ENCODE measurements at places on chromosomes 13 and 19.

- DNase-seq = peak; percentile 64
Measured at GRCh38 chr19:18742838-18743783, 48.0 kb downstream of the COMP start.

GRCh38 chr13:27978301-27978968, 9.3 kb upstream of the CDX2 start:
- no peak for DNase-seq

- no peak for DNase-seq
Measured at GRCh38 chr13:75492389-75492788, 10.4 kb upstream of the TBC1D4 start.

DNA sequence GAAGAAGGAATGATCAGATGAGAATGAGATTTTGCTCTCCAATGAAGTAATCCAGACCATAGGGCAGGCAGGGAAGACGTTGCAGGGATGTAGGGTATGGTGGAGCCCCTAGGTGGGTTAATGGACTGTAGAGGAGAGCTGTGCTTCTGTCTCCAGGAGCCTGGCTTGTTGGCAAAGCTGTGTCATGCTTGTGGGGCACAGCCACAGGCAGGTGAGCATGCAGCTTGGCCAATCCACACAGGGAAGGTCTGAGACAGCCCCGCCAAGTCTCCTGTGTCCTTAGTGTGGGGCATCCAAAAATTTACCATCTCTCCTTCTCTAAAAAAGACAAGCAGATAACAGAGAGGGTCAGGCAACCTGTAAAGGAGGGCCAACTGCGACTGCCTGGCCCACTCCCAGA, 71.4 kb upstream of the FLT1 start:
- DNase-seq = no peak

GRCh38 chr13:45055198-45055901, 65.0 kb upstream of the GTF2F2 start:
- DNase-seq = peak; percentile 88

DNA sequence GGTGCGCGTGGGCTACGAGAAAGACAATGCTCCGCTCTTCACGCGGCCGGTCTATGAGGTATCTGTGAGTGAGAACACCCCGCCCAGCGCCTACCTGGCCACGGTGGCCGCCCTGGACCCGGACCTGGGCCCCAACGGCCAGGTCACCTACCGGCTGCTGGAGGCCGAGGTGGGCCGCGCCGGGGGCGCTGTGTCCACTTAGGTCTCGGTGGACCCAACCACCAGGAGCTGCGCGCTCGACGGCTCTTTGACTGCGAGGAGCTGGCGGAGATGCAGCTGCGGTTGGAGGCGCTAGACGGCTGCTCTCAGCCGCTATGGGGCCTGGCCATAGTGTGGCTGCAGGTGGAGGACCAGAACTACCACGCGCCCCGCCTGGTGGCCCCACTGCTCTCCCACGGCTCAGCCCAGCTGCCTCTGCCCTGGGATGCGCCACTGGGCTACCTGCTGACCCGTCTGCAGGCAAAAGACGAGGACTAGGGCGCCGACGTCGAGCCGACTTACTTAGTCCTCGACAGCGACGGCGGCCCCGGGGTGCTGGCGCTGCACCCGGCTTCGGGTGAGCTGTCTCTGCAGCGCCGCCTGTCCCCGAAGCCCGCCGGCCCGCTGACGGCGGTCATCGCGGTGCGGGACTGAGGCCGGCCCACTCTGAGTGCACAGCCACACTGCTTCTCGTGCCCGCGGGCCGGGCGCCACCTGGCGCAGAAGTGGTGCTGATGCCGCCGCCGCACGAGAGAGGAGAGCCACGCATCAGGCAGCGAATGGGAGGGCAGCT, 173.0 kb downstream of the OLFM4 start:
- no peak for DNase-seq

DNA sequence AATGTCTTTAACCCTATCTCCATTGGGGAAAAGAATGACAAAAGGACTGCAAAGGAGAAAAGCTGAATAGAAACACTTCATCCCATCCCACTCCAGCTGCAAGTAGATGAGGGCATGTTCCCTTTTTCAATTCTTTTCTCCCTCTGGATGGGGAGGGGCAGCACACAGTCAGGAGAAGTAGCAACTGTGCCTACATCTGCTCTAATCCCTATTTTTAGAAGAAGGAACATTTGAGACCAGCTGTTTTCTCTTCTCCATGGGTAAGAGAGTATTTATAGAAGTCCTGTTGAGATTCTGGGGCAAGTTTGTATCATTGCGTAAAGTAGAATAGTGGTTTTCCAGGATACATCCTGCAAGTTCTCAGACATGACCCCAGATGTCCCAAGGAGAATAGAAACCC, 9.3 kb upstream of the GTF3A start:
- no peak for DNase-seq

- no peak for DNase-seq
Measured at GRCh38 chr13:105764486-105764885, 771.0 kb downstream of the EFNB2 start.

DNA sequence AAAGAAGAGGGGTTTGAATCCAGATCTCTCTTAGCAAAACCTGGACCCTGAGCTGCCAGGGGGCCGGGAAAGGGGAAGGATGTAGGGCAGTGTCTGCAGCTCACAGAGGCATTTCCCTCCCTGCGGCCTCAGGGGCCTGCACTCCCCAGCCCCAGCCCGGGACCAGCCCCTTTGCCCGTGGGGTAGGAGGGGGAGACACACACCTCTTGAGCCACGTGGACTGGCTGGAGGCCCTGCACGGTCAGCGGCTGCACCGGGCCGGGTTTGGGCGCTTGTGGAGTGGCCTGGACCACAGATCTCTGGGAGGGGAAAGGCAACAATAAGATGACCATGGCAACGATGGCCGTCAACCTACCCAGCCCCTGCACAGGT, 26.9 kb downstream of the RFX1 start:
- no peak for DNase-seq

DNA sequence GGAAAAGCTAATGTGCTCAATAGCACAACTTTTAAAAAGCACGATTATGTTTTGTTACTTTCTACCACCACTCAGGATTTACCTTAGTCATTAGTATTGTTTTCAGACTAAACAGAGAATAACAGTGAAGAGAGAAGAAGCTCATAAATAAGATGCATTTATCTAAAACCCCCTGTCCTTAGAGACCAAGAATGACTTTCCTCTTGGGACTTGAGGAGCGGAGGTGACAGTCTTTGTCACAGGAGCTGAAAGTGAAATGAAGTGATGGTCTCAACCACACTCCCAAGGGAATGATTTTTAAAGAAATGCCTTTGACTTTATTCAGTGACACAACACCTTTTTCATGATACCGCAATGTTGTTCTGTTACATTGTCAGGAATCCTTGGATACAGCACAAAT, 190.6 kb upstream of the NBEA start:
- DNase-seq = no peak

DNA sequence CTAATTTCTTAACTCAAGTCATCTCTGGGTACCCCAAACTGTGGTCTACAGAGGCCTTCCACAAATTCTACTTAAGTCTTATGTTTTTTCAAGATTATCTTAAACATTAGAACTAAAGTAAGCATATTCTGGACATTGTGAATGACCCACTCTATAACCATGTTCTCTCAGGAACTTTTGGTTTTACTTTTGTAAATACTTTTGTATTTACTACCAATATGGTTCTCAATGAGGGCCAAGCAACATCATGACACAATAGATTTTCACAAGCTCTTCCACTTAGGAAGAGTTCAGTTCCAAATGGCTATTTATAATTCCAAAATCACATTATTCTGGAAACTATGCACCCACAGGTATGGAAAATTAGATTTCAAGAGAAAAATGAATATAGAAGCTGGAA, 10.8 kb downstream of the DIAPH3 start:
- peak; percentile 28 for DNase-seq

- no peak for DNase-seq
Measured at GRCh38 chr19:2546128-2547032, 70.5 kb downstream of the GADD45B start.

DNA sequence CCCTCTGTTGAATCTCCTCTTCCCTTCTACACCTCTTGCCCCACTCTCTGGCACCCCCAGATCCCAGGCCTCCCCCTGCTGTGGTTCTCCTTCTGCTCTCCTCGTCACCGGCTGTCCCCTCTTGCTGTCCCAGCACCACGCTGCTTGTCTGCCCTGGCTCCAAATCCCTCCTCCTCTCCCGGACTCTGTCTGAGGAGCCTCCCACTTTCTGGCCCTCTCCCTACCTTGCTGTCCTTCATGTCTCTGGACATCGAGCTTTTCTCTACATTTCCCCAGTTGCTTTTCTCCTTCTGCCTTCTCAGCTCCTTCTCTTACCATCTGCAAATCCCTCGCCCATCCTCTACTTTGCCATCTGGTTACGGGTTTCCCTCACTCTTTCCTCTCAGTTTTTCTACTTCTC, 1.2 kb downstream of the ZNF347 start:
- DNase-seq = peak; percentile 12

DNA sequence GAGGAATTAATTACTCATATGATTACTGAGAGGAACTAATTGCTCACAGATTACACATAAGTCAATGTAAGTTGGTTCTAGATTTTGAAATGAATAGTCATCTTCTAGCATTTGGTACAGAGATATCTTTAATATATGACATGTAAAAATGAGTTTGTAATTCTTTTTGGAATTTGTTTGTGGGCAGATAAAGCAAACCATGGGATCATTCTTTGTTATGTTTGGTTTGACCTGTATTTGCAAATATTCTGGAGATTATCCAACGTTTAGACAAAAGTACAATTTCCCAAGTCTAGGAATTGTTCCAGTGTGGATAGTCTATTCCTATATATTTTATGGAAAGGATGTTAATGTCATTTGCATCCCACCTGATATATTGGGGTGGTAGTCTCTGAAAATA, 309.6 kb upstream of the EDNRB start:
- DNase-seq = peak; percentile 42

GRCh38 chr19:53374743-53375142, 9.2 kb downstream of the ZNF525 start:
- no peak for DNase-seq

DNA sequence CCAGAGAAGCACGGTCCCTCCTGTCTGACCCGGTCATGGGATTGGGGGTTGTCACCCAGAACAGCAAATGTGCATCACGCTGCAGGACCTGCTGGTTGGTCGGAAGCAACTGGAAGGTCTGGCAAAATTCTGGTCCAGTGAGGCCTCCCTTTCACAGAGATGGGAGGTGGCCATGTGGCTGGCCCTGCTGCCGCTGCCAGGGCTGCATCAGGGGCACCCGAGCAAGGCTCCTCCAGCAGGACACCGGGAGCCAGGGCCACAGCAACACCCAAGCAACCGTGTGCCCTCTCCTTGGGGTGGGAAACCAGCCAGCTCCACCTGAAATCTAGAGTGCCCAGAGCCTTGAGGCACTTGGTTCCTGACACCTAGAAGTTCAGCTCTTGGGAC, 11.5 kb upstream of the GAS6 start:
- DNase-seq = no peak

- DNase-seq = no peak
Measured at GRCh38 chr19:32543115-32543900, 37.7 kb upstream of the PDCD5 start.

GRCh38 chr13:105342281-105342820, 1193.1 kb downstream of the EFNB2 start:
- DNase-seq = no peak

- no peak for DNase-seq
Measured at GRCh38 chr13:81773263-81773662, 1432.3 kb upstream of the SPRY2 start.

- DNase-seq = no peak
Measured at GRCh38 chr13:20923272-20923671, 20.7 kb upstream of the XPO4 start.

DNA sequence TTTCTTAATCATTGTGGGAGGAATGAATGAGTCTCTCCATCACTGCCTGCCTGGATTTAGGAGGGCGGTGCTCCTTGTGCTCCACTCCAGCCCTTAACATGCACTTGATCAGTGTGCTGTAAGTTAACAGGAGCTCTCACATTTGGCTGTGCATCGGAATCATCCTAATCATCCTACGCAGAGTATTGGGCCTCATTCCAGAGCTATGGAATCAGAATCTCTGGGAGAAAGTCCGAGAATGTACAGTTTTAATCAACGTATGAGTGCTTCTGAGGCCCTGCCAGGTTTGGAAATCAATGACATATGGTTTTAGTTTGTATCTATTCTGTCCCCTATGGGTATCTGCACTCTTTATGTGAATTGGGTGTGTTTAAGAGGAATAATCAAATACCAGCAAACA, 34.9 kb upstream of the DCLK1 start:
- DNase-seq = no peak

- no peak for DNase-seq
Measured at GRCh38 chr13:26949701-26950502, 189.3 kb upstream of the GPR12 start.

DNA sequence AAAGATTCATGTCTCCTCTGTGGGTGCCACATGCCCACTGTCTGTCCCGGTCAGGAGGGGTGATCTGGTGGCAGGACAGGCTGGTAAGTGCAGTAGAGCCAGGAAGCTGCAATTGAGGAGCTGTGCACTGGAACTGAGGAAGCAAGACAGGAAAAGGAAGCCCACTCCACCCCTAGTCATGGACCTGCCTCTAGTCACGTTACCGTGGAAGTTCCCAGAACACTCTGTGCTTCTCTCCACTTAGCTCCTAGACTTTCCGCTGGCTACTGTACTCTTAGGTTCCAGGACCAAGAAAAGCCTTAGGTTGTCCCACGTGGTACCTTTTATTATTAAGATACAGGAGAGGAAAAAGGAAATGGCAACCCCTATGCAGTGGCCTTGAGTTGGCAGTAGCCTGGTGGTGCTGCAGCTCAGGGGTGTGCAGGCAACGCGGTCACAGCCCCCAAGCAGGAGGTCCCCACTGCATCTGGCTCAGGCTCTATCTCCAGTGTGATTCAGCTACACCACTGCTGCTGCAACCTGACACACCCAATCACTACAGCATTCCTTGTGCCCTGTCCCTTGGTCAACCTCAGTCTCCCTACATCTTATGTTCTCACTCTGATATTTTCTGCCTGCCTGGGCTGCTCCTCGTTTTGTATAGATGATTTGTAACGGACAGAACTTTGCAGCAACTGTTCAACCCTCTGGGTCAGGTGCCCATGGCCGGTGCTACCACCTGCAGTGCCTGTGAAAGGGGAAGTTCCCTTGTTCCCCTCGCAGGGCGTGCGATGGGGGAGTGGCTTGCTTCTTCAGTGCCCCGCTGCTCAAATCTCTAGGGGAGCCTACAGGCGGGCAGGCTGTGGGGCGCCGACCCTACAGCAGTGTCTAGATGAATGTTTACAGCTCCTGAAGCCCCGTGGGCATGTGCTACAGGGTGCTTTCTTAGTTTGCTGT, 24.4 kb upstream of the GPR12 start:
- no peak for DNase-seq

GRCh38 chr19:16654140-16654539, 5.8 kb downstream of the SMIM7 start:
- DNase-seq = no peak

DNA sequence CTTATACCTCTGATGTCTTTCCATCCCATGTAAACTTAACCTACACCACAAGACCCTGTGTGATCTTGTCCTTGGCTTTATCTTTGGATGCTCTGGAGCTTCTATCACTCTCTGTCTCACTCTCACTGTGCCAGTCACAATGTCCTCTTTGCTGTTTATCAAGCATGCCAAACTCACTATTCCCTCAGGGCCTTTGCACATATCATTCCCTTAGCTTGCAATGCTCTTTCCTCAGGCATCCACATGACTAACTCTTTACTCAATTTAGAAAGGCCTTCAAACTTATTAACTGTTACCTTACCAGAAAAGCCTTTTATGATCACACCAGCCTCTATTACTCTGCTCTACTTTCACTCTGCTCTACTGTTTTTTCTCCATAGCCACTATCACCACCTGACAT, 354.1 kb downstream of the RFC3 start:
- DNase-seq = no peak

GRCh38 chr19:51027873-51028272, 1.5 kb upstream of the KLK11 start:
- DNase-seq = no peak

Measured in fibroblast of pulmonary artery (primary cell).